Pancreas (tissue), 10 donors: ENCODE measurements at places on chromosomes 1 and 21. TPM values are rescaled to one million over a fixed set of nuclear protein-coding genes. Genes with fewer than 3 reads are reported as not detected.

Gene CELA2B
- 2,290 TPM for total RNA-seq

Gene GON4L
- 26.2 TPM for total RNA-seq

Gene MEX3A
- 0.12 TPM for total RNA-seq

Gene OR2T12
- not detected for total RNA-seq

Gene MRTO4
- 13.8 TPM for total RNA-seq
